Fibroblast of mammary gland (primary cell): ENCODE measurements at places on chromosomes 1 and 21.
A peak's percentile ranks its signal among the peaks of the same experiment; 100 is the strongest.

- DNase-seq = no peak
Measured at GRCh38 chr1:158328426-158328825, 2.9 kb downstream of the CD1B start.

DNA sequence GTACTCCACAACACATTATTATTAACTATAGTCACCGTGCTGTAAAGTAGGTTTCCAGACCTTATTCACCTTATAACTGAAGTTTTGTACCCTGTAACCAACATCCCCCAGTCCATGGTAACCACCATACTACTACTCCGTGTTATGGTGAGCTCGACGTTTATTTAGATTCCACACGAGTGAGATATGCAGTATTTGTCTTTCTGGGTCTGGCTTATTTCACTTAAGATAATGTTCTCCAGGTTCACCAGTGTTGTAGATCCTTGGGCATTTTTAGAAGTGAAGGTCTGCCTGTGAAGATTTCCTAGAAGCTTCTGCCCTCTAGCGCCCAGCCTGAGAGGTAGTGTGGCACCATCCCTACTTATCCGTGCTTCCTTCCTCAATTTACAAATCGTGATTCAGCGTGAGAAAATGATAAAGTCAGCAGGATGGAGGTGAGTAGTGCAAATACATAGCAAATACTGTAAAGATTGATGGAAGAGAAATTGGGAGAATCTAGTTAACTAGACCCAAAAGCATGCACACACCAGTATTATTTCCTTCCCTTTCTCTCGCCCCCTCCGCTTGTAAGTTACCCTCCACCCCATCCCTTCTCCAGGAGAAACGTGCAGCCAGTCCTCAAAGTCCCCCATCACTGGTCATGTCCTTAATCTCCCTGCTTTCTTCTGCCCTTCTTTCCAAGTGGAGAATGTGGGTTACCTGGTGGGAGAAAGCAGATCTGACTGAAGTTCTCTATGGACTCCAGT lies 36.0 kb upstream of the DISC1 start:
- DNase-seq = peak; percentile 82

GRCh38 chr1:15026117-15026489 lies 127.4 kb upstream of the TMEM51 start:
- DNase-seq = no peak

- DNase-seq = no peak
Measured at GRCh38 chr1:156839426-156840109, 19.3 kb downstream of the INSRR start.

- no peak for DNase-seq
Measured at GRCh38 chr1:19042675-19043578, 86.5 kb upstream of the IFFO2 start.

DNA sequence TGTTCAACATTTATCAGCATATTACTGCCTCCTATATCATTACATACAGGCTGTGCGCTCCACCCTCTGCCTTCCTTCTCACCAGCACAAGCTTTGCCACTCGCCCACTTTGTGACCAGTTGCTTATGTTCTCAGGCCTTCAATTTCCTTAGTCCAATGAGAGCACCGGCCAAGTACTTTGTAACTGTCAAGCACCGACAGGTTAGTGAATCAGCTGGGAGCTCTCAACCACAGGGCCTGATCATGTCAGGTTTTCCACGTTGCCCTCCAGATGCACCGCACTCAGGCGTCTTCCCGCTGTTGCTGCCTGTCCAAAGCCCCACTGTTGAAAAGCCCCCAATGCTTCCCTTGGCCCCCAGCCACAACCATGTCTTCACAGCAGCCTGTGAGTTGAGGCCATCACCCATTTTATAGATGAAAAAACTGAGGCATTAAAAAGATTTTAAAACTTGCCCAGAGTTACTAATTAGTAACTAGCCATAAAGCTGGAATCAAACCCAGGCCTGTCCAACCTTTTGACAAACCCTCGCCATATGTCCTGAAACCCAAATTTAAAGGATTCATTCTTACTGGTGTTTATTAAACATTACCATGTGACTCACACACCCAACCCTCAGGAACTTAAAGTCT lies 3.4 kb upstream of the KCNN3 start:
- no peak for DNase-seq

GRCh38 chr1:88791192-88791591 lies 100.2 kb downstream of the GTF2B start:
- DNase-seq = no peak

DNA sequence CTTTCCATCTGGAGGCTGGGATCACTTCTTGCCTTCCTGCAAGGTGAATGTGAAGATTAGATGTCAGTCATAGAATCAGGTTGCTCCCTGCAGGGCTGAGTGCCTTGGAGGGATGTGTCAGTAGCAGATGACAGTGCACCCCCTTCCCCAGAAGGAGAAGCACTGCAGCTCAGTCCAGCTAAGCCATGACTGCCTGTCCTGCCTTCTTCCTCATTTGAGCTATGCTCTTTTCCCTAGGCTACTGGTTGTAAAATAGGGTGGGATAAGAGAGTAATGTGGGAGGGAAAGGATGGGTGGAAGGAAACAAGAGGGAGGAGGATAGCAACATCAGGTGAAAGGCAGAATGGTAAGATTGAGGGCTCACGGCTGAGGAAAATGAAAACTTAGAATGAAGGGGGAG lies 11.1 kb upstream of the FABP3 start:
- no peak for DNase-seq

GRCh38 chr1:173383351-173383750 lies 93.8 kb upstream of the PRDX6 start:
- DNase-seq = peak; percentile 46
